ENCODE measurements at places on chromosomes 16 and 17. TPM values are rescaled to one million over a fixed set of nuclear protein-coding genes. Genes with fewer than 3 reads are reported as not detected.

Gene AMZ2
- 75.8 TPM for total RNA-seq

Gene PPM1D
- 17.9 TPM for total RNA-seq

Gene CACNG3
- not detected for total RNA-seq

Gene NPIPA2
- total RNA-seq: 6.5 TPM

Gene HOXB2
- 28.1 TPM for total RNA-seq

Gene FOXF1
- total RNA-seq: not detected

Gene CHRNE
- total RNA-seq: 0.42 TPM

DNA sequence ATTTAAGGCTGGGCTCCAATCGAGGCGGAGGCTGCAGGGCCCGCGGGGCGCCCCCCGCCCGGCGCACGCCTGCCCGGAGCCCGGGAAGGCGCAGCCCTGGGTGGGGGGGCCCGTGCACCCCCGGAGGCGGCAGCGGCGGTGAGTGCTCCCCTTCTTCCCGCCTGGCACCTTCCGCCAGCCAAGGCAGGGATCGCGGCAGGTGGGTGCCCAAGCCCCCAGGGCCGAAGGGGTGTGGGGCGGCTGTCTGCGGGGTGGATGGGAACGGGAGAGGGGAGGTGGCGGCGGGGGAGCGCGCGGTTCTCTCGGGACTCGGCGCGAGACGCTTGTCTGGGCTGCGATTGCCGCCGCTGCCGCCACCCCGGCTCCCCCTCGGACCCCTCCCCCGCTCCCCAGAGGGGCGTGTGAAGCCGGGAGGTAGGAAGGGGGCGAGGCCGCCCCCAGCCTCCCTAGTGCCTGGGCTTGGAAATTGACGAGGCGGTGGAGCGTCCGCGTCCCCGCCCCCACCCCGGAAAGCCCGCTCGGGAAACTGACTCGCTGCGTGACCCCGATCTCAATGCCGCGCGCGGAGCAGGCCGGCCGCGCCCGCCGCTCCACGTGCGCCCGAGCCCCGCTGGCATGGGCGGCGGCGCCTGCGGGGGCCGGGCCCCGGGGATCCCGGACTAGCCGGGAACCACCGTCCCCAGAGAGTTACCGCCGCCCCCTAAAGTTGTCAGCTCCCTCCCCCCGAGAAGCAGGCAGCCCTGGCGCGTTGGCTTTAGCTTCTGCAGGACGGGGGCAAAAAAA, 231.5 kb downstream of the MRTFB start:
- DNase-seq: peak; percentile 65
- H3K4me3 ChIP-seq: peak overlapping the region; percentile 78
- no peaks in the 10 kb centered on the region for H3K36me3 ChIP-seq
- peaks cover 12% of the 10 kb centered on the region for H3K4me1 ChIP-seq
- H3K27ac ChIP-seq: no peak overlapping the region
- H3K27me3 ChIP-seq: peaks cover 23% of the 10 kb centered on the region

GRCh38 chr17:80746262-80746935, 201.8 kb downstream of the RPTOR start:
- H3K4me3 ChIP-seq: no peak overlapping the region
- H3K4me1 ChIP-seq: peaks cover 52% of the 10 kb centered on the region
- H3K36me3 ChIP-seq: peaks cover 38% of the 10 kb centered on the region
- no peaks in the 10 kb centered on the region for H3K27me3 ChIP-seq
- no peak for DNase-seq

- peaks cover 31% of the 10 kb centered on the region for H3K4me1 ChIP-seq
- no peak for DNase-seq
- peak overlapping the region; percentile 25 for H3K27ac ChIP-seq
- H3K36me3 ChIP-seq: peaks cover 23% of the 10 kb centered on the region
Observed at GRCh38 chr17:81287741-81288430, 7.2 kb downstream of the SLC38A10 start.

DNA sequence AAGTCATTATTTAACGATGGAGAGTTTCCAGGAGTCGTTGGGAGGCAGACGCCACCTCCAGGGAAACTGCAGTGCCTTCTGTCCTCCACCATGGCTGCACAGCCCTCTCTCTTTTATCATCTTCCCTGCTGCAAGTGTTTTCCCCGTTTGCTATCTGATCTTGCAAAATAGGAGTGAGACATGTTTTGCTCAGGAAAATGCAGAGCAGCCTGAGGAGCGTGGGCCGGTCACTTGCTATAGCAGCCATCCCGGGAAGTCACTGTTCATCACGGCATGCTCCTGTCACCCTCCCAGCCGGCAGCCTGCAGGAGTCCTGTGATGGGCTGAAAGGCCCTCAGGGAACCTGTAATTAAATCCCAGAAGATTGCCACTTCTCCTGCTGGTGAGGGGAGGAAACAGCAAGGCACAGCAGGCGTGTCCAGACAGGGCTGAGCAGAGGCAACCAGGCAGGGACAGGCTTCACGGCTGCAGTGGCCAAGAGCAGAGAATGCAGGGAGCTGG, 143.1 kb downstream of the GSG1L start:
- H3K27me3 ChIP-seq: peaks cover 5% of the 10 kb centered on the region
- no peak overlapping the region for H3K27ac ChIP-seq
- H3K36me3 ChIP-seq: no peaks in the 10 kb centered on the region
- H3K4me1 ChIP-seq: no peaks in the 10 kb centered on the region
- no peak overlapping the region for H3K4me3 ChIP-seq
- DNase-seq: no peak

DNA sequence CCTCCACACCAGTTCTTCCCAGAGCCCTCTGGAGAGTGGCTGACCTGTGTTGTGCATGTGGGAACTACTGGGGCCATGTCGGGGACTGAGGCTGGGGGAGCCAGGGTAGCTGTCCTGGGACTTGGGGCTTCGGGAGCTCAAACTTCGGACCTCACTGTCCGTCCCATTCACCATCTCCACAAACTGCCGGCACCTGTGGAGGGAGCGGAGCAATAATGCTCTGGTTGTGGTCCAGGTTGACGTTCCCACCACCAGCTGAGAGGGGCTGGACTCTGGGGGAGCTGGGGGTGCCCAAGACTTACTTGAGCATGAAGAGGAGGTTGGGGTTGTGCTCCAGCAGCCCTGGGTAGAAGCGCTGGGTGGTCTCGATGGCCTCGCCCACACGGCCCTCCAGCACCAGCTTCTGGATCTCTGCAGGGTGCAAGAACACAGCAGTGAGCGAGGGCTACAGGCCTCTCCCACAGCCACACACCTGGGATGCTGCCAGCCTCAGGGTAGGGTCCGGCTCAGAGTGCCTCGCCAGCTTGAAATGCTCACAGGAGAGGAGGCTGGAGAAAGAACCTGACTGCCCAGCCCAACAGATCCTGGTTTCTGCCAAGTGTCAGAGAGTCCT, 10.6 kb upstream of the GFOD2 start:
- no peaks in the 10 kb centered on the region for H3K4me1 ChIP-seq
- peaks cover 24% of the 10 kb centered on the region for H3K36me3 ChIP-seq
- H3K27me3 ChIP-seq: no peaks in the 10 kb centered on the region
- no peak overlapping the region for H3K4me3 ChIP-seq

- no peak overlapping the region for H3K27ac ChIP-seq
- H3K36me3 ChIP-seq: peaks cover 21% of the 10 kb centered on the region
- DNase-seq: no peak
- H3K27me3 ChIP-seq: no peaks in the 10 kb centered on the region
- H3K4me1 ChIP-seq: peaks cover 5% of the 10 kb centered on the region
- H3K4me3 ChIP-seq: no peak overlapping the region
Observed at GRCh38 chr17:37051833-37052232, 103.1 kb downstream of the AATF start.

DNA sequence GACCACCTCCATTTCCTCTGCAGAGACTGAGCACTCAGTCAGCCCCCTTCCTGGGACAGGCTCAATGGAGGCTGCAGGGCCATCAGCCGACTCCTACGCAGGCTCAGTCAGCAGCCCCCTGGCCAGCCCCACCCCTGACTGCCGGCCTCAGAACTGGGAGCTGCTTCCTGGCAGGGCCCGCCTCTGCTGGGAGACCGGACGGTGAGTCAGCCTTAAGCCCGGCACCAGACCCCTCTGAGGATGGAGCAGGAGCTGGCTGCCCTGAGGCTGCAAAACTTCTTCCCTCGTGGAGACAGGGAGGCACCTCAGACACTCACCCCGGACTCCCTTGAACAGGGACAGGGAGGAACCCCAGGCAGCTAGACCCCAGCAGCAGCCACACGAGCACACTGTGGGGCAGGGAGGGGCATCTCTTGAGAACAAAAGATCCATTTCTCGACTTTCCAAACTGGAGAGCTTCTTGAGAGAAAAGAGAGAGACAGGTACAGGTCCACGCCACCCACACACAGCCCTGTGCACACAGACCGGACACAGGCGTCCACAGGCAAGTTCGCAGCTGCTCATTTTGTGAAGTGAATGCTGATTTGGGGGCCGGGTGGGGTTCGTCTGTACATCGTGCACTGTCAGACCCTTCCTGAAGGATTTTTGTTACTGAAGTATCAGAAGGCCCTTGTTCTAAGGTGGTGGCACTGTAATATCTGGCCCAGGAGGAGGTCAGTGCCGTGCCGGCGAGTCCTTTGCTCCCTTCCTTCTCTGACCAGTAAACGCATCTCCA, 1.3 kb upstream of the TUBB3 start:
- DNase-seq: peak; percentile 80
- H3K27me3 ChIP-seq: peaks cover 17% of the 10 kb centered on the region
- peak overlapping the region; percentile 29 for H3K27ac ChIP-seq
- peak overlapping the region; percentile 83 for H3K4me3 ChIP-seq
- no peaks in the 10 kb centered on the region for H3K36me3 ChIP-seq
- H3K4me1 ChIP-seq: peaks cover 31% of the 10 kb centered on the region

DNA sequence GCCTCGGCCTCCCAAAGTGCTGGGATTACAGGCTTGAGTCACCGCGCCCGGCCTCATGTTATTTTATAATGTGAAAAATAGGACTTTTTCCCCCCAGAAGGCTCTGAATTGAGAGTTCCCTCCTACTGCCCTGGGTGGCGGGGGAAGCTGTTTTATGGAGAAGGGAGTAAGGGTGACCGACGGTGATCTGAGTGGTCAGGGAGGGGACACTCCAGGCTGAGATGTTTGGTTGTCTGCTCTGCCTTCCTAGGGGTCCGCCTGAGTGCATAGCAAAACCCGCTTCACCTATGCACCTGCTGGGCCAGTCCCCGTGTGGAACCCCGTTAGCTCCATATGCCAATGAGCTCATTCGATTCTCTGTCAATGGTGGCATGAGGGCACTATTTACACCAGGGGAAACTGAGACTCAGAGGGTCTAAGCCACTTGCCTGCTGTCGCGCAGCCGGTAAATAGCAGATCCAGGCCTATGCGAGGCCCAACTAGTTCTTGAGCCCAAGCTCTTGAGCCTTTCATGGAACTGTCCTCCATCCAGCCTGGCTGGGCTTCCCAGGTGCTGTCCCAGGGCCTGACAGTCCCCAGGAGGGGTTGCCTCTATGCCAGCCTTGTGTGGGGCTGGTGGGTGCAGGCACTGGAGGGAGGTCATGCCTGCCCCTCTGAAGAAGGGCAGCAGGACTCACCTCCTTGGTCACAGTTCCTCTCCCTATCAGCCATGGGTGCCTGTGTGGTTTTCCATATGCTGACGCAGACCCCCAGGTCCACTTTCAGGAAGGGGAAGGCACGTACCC, 1.7 kb upstream of the GJD3 start:
- peaks cover 11% of the 10 kb centered on the region for H3K4me1 ChIP-seq
- H3K27ac ChIP-seq: no peak overlapping the region
- DNase-seq: no peak
- H3K36me3 ChIP-seq: peaks cover 7% of the 10 kb centered on the region
- H3K27me3 ChIP-seq: no peaks in the 10 kb centered on the region

DNA sequence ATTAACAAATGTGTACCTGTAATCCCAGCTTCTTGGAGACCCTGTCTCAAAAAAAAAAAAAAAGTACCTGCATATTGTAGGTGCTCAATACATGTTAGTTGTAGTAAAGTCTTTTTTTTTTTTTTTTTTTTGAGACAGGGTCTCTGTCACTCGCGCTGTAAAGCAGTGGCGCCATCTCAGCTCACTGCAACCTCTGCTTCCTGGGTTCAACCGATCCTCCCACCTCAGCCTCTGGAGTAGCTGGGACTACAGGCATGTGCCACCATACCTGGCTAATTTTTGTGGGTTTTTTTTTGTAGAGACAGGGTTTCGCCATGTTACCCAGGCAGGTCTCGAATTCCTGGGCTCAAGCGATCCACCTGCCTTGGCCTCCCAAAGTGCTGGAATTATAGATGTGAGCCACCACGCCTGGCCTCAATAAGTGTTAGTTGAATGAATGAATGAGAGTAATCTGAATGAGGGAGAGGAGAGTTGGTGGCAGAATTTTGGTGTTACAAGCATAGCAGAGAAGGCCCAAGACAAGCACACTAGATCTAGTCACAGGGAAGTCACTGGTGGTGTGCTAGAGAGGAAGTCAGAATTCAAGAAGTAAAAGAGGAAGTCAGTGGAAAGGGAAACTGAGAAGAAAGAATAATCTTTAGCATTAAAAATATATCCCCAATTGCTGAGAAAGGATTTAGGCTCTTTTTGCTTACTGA, 9.4 kb upstream of the MYL4 start:
- peaks cover 26% of the 10 kb centered on the region for H3K4me1 ChIP-seq
- no peaks in the 10 kb centered on the region for H3K36me3 ChIP-seq
- H3K4me3 ChIP-seq: no peak overlapping the region
- no peak for DNase-seq
- H3K27ac ChIP-seq: peak overlapping the region; percentile 43

GRCh38 chr16:280552-280951, at the start of gene ARHGDIG:
ARHGDIG (plus strand) TSS chr16:280591; CDS start chr16:280681, 90 bp downstream.
- DNase-seq: no peak
- H3K4me1 ChIP-seq: peaks cover 3% of the 10 kb centered on the region
- no peak within 1 kb of the TSS for H3K4me3 ChIP-seq
- H3K36me3 ChIP-seq: no peaks in the 10 kb centered on the region
- no peak within 1 kb of the TSS for H3K27ac ChIP-seq

DNA sequence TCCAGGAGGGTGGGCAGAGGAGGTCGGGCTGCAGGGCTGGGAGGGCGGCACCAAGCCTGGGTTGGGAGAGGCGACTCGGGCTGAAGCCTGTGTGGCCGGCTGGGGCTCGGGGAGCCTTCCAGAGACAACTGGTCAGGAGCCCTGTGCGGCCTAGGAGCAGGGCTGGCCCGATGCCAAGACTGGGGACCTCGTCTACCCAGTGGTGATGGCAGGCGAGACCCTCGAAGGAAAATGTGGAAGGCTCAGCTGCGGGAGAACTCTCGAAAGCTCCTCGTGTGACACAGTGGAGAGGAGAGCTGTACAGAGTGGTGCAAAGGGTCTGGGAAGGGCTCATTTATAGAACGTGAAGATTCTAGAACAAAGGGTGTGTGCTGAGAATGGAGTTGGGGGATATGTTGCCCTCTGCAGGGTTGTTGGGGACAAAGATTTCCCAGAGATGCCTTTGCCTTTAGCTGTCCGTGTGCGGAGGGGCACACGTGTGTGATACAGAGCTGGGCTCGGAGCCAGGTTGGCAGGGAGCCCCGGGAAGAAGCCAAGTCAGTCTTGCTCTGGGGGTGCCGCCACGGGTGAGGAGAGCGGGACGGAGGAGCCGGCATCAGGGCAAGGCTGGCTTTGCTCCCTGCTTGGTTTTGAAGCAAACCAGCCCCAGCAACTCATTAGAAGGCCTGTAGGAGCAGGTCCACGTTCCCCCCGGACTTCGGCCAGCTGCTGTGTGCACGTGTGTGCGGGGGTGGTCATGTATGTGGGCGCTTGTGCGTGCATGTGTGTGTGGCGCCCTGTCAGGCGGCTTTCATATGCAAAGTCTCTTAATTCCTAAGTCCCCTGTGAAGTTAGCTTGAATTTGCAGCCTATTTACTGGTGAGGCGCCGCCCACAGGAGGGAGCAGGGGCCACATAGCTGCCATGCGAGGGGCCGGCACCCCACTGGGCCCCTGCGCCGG, 132.4 kb upstream of the CHMP6 start:
- no peaks in the 10 kb centered on the region for H3K27me3 ChIP-seq
- H3K4me3 ChIP-seq: peak overlapping the region; percentile 59
- H3K36me3 ChIP-seq: peaks cover 81% of the 10 kb centered on the region
- DNase-seq: no peak
- peak overlapping the region; percentile 91 for H3K27ac ChIP-seq
